ENCODE measurements at places on chromosomes 7 and 10. TPM values are rescaled to one million over a fixed set of nuclear protein-coding genes. Genes with fewer than 3 reads are reported as not detected.

DNA sequence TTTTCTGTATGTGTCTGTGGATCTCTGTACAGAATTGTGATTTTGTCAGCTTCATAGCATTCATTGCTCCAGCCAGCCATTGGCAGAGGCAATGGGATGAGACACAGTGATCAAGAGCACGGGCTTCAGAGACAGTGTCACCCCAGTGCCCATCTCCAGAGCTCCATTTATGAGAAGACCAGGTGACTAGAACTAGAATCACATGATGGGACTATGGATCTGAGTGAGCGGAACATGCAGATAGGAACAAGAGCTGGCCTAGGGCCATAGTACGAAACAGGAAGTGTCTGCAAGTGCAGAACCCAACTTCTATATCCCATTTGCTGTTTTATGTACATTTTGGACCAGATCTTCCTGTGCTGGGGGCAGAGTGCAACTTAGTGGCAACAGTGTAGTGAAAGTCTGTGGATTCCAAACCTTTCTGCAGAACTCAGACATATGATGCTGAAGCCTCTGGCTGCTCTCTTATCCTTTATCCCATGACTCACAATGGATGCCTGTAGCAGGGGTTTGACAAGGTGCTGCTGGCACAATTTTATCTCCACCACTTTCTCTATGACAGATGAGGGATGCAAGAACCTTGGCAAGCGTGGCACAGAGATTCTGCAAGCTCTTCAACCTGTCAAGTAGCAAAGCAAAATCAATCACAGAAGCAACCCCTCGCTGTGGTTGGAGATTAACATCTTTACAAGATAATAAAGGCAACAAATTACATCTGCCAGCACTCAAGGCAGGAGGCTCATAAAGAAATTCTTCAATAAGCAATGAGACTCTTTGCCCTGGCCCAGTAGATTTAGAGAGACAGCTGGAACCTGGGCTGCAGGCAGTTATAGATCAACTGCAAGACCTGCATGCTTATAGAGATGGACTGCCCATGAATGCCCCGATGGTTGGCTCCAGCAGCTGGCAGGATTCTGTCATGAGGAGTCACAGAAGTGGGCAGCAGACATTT, 681.3 kb downstream of the TNS3 start:
- no peak for DNase-seq

GRCh38 chr7:106313456-106313901, 28.7 kb upstream of the NAMPT start:
- DNase-seq = no peak

GRCh38 chr10:60148266-60148840, 241.3 kb downstream of the ANK3 start:
- DNase-seq = no peak

DNA sequence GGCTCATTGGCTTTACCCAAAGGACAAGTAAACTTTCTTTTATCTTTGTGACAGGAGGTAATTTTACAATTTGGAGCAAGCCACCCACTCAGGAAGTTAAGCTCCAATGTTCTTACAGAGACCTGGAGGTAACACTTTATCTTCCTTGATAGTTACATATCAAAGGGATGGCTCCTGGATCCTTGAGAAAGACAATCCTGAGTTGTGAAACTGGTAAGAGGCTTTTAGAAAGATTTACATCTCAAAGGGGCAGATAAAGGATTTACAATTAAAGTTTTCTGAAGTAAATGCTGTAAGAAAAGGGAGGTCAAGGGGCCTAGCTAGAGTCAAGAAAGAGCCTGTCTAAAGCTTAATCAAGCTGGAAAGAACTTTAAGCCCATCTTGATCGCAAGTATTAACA, 124.4 kb upstream of the ZNF804B start:
- DNase-seq = no peak

- no peak for DNase-seq
Observed at GRCh38 chr7:2507917-2508306, 11.7 kb upstream of the LFNG start.

DNA sequence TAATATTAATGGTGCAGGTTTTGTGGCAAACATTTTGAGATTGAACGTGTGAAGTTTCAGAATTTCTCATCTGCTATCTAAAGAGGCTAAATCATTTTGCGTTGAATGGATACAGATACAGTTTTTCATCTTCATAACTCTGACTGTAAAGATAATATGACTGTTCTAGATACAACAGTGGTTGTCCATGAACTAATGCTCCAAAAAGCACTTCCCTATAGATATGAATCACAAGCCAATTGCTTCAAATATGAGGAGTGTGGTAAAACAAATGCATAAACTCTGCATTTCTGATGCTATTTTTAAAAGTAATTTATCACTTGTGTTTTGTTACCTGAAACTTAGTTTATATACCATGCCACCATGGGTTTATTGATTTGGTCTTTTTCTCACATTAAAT, 750.1 kb downstream of the MAGI2 start:
- DNase-seq = no peak

- DNase-seq = no peak
Observed at GRCh38 chr7:29457141-29457561, 106.5 kb upstream of the PRR15 start.

GRCh38 chr10:74896788-74897527, 70.6 kb downstream of the KAT6B start:
- DNase-seq = no peak

GRCh38 chr10:9075420-9075819, 1020.9 kb downstream of the GATA3 start:
- no peak for DNase-seq

GRCh38 chr10:104340111-104340526, 1.9 kb upstream of the ITPRIP start:
- no peak for DNase-seq

DNA sequence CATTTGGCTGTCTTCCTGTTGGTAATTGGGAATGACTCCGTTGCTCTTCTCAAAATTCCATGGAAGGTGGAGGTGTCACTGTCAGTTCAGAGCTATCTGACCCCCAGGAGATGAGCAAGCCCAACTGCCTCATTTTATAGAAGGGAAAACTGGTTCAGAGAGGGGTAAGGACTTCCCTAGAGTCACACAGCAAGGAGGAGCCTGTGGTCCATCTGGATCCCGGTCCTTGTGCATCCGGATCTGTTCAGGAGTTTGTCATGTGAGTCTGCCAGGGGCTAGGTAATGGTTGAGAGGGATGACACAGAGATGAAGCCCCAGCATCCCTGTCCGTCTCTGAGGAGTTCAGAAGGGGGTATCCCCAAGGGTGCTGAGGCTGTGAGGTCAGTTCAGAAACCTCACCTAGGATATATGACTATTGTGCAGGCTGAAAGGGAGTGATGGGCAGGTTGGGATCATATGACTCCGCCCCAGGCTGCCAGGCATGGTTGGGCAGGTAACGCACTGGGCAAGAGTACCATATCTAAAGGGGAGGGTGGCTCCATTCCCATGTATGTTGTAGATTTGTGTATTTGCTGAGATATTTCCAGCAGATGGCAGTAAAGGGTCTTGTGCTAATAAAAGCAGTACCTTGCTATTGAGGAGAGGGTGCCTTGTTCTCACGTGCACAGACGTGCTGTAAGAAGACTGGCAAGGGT, 16.0 kb upstream of the SLC29A3 start:
- no peak for DNase-seq

DNA sequence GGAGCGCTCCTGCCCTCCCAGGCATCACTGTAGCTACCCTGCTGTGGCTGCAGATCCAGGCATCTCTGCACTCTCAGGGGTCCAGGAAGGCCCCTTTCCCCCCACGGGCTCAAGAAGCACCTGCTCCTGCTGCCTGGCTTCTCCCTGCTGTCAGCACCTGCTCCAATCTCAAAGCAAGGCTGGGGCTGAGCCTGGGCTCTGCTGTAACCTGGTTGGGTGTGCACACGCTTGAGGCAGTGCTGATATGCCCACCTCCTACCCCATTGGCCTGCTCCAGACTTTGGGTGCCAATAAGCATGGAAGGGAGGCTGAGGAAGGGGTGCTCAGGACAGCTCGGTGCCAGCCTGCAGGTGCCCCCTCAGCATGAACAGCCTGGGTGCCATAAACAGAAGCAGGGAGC, 185.0 kb downstream of the ZNF438 start:
- no peak for DNase-seq

- no peak for DNase-seq
Observed at GRCh38 chr10:3173171-3173878, 743 bp upstream of the PITRM1 start.

- no peak for DNase-seq
Observed at GRCh38 chr7:18806177-18806576, 310.6 kb downstream of the HDAC9 start.

- no peak for DNase-seq
Observed at GRCh38 chr7:19815546-19815945, 42.1 kb upstream of the TMEM196 start.

GRCh38 chr10:52121688-52122087, 192.4 kb upstream of the DKK1 start:
- no peak for DNase-seq

DNA sequence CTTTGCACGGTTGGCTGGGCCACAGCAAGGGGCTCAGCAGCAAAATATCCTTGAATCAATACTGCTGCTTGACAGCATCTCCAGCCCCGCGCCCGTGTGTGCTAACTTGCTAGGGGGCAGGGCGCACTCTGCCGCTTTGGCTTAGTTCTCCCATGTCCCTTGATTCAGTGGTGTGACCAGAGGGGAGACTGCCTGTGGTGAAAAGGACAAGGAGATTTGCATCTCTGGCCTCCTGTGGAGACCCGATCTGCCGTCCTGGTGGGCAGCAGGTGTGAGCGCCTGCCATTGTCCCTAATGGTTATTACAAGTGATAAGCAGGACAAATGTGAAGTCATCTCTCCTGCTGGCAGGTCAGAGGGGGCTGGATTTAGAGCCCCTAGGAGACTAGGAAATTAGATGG, 500.2 kb upstream of the GALNT17 start:
- DNase-seq = no peak

DNA sequence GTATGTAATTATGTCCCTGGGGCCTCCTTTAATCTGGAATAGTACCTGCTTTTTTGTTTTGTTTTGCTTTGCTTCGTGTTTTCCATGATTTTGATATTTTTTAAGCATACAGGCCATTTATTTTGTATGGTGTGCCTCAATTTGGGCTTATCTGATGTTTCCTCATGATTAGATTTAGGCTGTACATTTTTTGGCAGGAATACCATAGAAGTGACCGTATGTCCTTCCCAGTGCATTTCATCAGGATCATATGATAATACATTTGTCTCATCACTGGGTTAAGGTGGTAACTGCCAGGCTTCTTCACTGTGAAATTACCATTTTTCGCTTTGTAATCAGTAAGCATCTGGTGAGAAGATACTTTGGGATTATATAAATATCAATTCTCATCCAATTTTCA, 117.8 kb upstream of the SAMD8 start:
- no peak for DNase-seq

DNA sequence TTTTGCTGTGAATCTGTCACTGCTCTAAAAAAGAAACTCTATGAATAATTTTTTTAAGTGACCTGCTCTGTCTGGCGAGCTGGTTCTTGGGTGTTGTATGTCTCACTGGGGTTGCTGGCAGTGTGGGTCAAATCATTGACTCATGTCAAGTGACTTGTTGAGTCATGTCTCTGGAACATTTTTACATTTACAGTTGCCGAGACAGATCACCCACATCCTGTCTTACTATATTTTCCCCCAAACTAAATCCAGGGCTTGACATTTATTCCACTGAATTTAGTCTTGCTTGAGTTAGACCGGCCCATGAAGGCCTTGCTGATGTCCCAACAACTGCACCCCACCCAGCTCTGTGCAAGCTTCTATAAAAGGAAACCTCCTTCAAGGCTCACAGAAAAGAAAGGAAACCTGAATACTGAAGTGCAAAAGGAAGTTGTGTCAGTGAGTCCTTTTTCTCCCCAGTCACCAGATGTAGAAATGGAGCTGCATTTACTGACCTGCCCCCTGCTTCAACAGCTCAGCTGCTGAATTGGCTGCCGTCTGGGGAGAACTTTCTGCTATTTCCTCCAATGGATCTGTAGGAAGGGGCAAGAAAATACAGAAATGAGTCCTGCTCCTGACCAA, 290.3 kb downstream of the TNS3 start:
- peak; percentile 59 for DNase-seq

DNA sequence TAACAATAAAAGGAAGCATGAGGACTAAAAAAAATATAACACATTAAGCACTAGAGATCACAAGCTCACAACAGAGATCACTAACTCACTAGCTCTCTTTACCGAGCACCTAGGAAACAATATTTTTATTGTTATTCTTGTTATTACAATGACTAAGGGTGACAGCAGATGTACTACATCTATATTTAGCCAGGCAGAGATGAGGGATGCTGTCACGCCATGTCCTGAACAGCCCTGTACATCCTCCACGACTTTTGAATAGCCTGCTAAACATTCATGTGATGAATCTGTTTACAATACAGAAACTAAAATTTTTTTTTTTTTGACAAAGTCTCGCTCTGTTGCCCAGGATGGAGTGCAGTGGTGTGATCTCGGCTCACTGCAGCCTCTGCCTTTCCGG, 22.7 kb downstream of the FAM133B start:
- DNase-seq = no peak

DNA sequence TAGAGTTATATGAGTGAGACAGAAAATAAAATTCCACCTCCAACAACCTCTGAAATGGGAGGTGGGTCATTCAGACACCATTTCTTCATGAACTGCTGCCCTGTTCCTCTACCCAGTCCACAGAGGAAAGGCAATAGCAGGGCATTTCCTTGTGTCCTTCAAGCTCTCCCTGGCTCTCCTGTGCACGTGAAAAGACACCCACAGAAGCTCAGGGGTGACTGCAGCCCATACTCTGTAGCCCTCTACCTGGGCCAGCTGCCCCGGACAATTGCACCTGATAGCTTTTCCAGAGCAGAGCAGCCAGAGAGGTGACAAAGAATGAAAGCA, 10.0 kb downstream of the ST8SIA6 start:
- DNase-seq = no peak

DNA sequence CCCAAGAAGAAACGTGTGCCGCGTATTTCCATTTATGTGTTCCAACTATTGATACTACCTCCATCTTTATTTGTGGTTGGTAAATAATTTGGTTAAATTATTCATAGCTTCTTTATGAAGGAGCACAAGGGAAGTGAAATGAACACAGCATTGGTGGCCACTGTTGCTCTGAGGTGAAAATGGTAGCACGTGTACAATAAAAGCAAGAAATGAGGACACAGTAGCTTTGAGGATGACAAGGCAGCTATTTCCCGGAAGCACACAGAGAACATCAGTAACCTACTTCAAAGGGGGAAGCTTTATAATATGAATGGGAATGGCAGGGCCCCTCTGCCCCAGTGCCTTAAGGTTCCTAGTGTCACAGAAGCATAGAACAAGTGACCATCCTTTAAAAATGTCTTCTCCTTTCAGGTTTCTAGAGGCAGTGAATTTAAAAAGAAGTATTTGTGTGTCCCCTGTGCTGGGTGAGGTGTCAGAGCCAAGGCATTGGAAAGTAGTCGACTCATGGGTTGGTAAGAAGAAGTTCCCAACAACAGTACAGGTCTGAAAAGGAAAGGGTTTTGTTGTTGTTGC, 78.8 kb downstream of the SGMS1 start:
- DNase-seq = no peak

ADRB1 gene
- 49.8 TPM for total RNA-seq

NPTX2 gene
- total RNA-seq = 3.8 TPM

GFRA1 gene
- 9.1 TPM for total RNA-seq

CDH23 gene
- total RNA-seq = 3.9 TPM

POLR2J2 gene
- total RNA-seq = 0.44 TPM

NKX2-3 gene
- total RNA-seq = not detected

GJD4 gene
- total RNA-seq = not detected

MYOF gene
- 13.4 TPM for total RNA-seq

PNLIPRP3 gene
- total RNA-seq = not detected

PTF1A gene
- total RNA-seq = not detected

TYSND1 gene
- 4.9 TPM for total RNA-seq

CRYGN gene
- total RNA-seq = not detected

FAM149B1 gene
- 13.0 TPM for total RNA-seq

OR2A7 gene
- total RNA-seq = 0.94 TPM

CUBN gene
- total RNA-seq = 0.94 TPM
